ENCODE measurements at places on chromosomes 1 and 21.

GRCh38 chr1:38929476-38929875 lies 12.2 kb downstream of the RHBDL2 start:
- DNase-seq, result no peak

- no peak for DNase-seq
Measured at GRCh38 chr1:234108921-234109320, 204.4 kb downstream of the SLC35F3 start.

DNA sequence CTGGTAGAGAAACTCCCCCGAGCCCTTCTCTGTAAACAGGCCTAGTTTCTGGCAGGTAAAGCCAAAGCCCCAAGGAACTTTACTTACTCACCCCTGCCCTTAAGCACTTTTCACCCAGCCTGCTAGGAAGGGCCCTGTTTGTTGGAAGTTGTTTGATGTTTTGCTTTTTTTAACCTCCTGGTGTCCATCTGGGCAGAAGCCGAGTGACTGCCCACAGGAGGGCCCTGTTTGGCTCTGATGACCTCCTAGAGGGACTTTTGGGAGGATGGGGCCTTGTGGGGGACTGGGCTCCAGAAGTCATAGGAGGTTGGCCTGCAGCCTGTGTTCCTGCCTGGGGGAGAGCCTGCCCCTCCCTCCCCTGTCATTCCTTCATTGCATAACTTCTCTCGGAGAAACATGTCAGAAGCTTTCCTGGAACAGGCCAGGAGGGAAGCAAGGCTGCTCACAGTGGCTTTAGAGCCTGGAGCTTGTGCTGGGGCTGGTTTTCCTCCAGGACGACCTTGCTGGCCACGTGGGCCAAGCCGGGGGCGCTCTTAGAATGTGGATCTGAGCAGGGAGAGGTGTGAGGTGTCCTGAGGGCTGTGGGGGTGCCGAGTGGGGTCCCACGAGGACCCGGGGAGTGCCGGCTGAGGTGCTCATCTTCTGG lies 33.9 kb downstream of the COQ8A start:
- DNase-seq, result no peak

DNA sequence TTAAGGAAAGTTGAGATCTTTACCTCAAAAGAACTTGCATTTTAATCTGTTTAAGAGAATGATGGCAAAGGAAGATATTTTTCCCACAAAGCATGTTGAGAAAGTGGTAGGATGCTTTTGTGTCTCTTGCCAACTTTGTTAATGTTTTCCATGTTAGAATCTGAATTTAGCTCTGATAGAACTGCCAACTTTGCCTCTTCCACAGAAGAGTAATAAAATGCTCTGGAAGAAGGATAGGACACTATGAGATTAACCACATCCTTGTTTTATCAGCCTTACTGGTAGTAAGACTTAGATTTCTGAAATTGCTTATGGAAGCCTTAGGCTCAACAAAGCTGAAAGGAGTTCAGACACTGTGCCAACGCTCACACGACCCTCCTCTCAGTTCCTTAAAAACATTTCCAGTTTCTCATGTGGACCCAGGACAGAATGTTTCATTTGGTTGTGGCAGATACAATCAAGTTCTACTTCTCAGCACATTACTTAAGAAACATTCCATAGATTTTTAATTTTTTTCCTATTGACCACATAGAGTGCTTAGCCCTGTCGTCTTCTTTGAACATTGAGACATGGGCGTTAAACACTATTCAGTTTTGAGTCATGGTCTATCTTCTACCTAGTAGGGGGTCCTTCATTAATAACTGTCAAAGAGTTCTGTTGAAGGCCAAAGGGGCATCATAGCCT lies 59.0 kb downstream of the MTR start:
- DNase-seq, result no peak

DNA sequence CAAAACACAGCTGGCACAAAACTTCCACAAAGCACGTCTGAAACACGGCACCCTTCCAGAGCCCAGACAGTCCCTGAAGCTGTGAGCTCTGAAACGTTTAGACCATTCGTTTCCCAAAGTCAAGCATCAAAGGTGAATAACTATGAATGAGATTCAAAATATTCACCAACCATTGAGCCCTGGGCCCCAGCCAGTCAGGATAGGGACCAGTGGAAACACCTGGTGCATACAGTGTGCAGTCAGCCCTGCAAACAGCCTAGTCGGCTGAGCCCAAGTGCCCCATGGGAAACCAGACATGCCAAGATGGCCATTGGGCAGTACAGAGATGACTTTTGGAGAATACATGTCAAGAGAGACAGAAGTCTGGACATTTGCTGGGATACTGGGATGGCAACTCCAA lies 90.4 kb upstream of the EDN2 start:
- no peak for DNase-seq

DNA sequence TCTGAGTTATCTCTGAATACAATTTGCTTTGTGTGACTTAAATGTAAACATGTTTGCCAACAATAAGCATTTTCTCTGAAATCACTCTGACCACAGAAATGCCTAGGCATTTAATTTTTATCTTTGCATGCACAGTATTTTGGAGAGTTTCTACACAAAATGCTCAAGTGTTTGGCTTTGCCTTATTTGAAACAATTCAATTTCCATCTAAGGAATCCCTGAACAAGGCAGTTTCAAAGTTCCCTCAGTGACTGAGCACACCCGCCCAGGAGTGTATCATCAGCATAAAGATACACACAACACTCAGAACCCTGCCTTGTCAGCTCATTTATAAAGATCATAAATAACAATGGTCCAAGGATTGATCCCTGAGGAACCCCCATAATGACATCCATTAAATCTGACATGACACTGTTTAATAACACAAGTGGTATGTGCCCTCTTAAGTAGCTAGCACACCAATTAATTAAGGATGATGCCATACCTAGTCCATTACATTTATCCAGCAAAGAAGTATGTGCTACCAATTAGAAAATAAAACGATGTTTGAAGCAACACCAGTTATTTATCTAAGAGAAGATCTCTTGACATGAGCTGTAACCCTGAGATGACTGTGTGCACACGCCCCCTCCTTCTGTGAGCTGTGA lies 585.8 kb downstream of the ADGRL2 start:
- DNase-seq, result no peak

DNA sequence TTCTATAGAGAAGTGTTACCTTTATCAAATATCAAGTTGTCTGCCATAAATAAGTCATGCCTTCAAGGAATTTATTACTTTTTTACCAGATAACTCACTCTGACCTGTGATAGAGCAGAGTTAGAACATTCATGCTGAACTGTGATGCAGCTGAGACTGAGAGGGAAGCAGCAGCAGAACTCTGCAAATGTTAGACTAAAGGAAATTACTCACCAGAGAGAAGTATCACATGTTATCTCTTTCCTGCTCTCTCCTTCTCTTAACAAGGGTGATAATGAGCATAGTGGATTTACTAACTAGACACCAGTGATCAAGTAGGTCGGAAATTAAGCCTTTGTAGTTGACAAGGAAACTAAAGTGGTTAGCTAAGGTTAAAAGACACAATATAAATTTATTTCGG lies 181.6 kb downstream of the RASAL2 start:
- no peak for DNase-seq
